Activated effector memory CD4-positive, alpha-beta T cell treated with anti-CD3 and anti-CD28 coated beads, Interleukin-2, amount 50 U/mL, for 16 hours (primary cell): ENCODE measurements at places on chromosomes 7 and 10.

DNA sequence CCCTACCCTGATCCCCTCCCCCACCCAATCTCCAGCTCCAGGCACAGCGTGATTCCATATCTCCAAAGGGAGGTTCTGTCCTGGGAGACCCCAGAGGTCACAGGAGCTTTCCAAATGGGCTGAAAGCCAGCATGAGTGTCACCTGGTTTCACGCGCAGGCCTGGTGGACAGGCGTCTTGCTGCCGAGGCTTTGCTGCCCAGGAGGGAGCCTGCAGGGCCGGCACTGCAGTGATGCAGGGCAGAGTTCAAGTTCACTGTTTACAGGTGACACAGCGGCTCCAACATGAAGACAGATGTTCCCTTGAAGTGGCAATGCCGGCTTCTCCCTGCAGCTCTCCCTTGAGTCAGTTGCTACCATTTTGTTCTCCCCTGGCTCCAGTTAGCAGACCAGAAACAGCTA is 104.3 kb downstream of the TCERG1L start:
- DNase-seq: peak; percentile 13

- no peak for DNase-seq
Observed at GRCh38 chr7:107622429-107622828, 38.2 kb upstream of the SLC26A4 start.

GRCh38 chr7:142539901-142540300 is 209.4 kb upstream of the PRSS1 start:
- DNase-seq: no peak

GRCh38 chr7:47253650-47254080 is 328.2 kb downstream of the TNS3 start:
- DNase-seq: peak; percentile 52

DNA sequence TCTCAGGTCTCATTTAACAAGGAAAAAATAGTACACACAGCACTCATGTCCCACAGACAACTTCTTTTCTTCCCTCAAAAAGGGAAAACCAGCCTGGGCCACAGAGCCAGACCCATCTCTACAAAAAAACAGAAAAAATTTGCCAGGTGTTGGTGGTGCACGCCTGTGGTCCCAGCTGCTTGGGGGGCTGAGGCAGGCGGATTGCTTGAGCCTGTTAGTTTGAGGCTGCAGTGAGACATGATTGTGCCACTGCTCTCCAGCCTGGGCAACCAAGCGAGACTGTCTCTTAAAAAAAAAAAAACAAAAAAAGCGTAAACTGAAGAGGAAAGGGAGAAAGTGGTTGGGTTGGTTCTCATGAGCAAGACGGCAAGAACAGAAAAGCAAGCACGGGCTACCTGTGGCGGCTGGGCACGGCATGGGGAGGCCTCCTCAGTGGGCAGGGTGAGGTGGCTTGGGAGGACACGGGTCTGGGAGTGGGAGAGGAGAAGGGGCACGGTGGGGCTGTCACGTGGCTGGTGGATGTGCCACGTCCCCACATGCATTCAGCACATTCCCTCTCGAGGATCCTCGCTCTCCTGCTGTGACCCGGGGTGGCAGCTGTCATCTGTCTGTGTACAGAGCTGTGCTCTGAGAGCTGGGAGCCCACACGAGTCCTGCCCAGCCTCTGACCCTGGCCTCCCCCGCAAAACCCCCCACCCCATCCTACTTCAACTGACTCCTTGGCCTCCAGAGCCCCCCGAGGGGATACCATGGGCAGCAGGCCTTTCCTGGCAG is 219.7 kb downstream of the MLLT10 start:
- no peak for DNase-seq

- DNase-seq: no peak
Observed at GRCh38 chr7:506391-506831, 13.2 kb downstream of the PDGFA start.

- DNase-seq: no peak
Observed at GRCh38 chr10:132946-133898, 2.0 kb upstream of the ZMYND11 start.

DNA sequence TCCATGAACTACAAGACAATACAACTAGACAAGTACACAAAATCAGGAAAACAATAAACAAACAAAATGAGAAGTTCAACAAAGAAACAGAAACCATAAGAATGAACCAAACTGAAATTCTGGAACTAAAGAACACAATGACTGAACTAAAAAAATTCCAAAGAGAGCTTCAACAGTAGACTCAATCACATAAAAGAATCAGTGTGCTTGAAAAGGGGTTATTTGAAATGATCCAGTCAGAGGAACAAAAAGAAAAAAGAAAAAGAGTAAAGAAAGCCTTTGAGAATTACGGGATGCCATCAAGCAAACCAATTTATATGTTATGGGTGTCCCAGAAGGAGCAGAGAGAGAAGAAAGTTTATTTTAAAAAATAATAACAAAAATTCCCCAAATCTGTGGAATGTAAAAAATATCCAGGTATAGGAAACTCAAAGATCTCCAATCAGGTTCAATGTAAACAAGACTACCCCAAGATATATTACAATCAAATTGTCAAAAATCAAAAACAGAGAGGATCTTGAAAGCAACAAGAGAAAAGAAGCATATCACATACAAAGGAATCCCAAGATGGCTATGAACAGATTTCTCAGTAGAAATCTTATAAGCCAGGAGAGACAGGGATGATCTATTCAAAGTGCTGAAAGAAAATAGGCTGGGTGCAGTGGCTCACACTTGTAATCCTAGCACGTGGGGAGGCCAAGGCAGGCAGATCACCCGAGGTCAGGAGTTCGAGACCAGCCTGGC is 18.7 kb downstream of the COG5 start:
- no peak for DNase-seq

DNA sequence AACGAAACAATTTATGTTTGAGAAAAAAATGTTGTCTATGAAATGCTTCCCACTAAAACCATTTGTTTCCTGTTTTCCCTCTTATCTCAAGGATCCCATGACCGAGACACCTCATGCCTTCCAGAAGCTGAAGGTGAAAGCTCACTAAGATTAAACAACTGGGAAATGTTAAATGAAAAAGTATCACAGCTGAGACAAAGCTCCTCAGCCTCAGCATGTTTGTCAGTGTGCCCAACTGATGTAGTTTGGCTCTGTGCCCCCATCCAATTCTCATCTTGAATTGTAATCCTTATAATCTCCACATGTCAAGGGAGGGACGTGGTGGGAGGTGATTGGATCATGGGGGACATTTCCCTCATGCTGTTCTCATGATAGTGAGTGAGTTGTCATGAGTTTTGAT is 327.3 kb downstream of the HTR7 start:
- no peak for DNase-seq

- DNase-seq: peak; percentile 17
Observed at GRCh38 chr10:132689721-132690360, 96.1 kb downstream of the NKX6-2 start.

- no peak for DNase-seq
Observed at GRCh38 chr7:155515318-155515717, 31.0 kb downstream of the CNPY1 start.

DNA sequence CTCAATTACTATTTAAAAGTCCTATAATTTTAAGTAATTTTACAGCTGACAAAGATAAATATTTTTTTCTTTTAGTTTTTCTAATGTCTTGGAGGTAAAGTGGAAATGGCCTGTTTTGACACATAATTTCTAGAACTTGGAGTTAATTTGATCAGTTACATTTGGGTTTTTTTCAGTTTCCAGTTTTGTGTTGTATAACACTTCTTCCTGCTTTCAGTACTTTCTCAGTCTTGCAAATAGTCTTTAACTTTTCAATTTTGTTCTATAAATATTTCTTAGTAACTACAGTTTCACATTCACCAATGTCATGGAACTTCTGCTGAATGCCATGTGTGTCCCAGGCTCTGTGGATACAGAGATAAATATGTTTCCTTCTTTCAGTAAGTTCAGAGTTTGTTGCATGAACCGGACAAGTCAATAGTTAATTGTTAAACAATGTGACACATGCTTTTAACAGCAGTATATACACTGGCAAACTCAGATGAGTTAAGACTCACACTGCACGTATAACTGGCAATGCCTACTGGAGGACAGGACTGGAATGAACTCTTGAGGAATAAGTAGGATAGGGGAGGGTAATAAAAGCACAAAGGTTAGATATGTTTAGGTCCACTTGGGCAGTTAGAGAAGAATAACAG is 4.6 kb downstream of the SHOC2 start:
- no peak for DNase-seq

GRCh38 chr7:157464111-157464970 is 127.5 kb downstream of the DNAJB6 start:
- DNase-seq: peak; percentile 57

DNA sequence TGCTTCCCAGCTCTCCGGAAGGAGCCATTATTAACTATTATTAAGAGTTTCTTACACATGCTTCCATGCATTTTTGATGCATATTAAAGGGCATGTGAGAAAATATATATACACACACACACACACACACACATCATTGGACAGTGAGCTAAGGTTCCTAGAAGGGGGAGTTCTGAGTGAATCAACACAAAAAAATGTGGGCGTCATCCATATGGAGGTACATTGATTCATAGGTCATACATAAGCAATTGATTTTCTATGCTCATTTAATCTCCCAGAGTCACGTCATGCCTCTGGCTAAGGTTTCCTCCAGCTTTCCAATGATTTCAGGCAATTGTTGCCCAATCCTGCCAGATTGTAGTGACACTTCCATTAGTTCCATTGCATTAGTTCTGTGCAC is 269.4 kb downstream of the DNAJB9 start:
- DNase-seq: no peak

DNA sequence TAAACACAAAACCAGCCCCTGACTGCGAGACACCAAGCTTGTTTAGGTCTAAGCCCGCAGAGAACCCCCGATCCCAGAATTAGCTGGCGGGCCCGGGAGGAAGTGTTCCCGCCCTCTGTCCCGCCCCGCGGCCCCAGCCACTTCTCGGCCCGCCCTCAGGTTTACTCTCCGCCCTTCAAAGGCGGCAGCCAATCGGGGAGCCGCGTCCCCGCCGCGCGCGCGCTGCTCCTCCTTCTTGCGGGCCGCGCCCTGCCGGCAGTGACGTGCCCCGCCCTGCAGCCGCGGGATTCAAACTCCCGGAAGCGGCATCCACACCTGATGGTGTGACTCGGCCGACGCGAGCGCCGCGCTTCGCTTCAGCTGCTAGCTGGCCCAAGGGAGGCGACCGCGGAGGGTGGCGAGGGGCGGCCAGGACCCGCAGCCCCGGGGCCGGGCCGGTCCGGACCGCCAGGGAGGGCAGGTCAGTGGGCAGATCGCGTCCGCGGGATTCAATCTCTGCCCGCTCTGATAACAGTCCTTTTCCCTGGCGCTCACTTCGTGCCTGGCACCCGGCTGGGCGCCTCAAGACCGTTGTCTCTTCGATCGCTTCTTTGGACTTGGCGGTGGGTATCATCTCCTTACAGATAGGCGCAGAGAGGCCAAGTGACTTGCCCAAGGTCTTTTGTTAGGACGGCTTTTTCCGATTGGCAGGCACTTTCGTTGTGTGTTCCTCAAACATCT is at the start of gene CEP55:
Gene CEP55 (plus strand): TSS at position 291 of the 720 bp plus-strand sequence. CDS start 3,440 bp downstream, outside the sequence.
- peak; percentile 99 for DNase-seq

DNA sequence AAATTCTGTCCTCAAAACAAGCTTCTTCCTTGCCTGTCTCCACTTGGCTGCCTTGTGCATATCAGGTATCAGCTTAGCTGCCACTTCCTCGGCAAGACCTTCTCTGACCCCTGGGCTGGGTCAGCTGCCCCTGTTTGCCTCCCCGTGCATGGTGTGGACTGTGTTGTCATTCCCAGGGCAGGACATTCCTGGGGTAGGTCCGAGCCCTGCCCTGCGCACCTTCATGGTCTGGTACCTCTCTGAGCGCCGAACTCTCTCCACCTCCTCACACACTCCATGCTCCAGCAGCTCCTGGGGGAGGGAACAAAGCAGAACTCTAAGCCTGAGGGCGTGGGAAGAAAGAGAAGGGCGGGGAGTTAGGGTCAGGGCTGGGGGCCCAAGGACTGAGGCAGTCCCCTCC is 3.8 kb downstream of the POLM start:
- peak; percentile 53 for DNase-seq

- no peak for DNase-seq
Observed at GRCh38 chr7:101118856-101119255, 8.0 kb upstream of the SERPINE1 start.

DNA sequence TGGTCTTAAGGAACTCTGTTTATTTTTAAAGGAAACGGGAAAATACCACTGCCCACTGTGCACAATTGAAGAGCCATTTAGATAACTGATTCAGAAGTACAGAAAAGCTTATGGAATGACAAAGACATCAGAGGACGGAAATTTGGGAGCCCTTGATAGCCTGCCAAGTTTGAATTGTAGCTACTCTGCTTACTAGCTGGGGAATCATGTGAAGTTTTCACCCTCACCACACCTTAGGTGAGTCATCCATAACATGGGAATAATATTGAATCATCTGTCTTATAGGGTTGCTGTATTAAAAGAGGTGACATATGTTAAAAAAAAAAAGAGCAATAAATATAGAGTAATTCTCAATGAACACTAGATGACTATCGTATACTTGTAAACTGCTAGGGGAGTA is 1104.2 kb downstream of the GATA3 start:
- no peak for DNase-seq

- DNase-seq: no peak
Observed at GRCh38 chr7:48289656-48290055, 118.4 kb downstream of the ABCA13 start.

DNA sequence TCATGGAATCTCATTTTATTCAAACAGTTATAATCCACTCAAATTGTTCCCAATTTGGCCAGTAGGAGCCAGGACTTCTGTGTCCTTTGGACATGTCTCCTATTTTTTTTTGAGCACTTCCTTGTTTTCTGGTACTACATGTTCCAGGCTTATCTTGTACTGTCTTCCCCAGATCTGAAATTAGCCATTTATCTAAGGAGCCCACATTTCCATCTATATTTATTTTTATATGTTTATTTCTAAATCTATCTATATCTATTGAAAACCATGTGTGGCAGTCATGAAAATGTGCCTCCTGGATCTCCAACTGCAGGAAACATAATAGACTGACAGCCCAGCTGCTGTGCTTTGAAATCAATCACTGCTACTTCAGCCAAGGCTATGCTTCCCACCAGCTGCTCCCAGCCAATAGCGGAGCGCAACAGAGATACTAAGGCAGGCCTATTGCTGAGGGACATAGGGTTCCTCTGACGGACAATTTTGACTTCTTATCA is 147.1 kb downstream of the LRRC4 start:
- no peak for DNase-seq

DNA sequence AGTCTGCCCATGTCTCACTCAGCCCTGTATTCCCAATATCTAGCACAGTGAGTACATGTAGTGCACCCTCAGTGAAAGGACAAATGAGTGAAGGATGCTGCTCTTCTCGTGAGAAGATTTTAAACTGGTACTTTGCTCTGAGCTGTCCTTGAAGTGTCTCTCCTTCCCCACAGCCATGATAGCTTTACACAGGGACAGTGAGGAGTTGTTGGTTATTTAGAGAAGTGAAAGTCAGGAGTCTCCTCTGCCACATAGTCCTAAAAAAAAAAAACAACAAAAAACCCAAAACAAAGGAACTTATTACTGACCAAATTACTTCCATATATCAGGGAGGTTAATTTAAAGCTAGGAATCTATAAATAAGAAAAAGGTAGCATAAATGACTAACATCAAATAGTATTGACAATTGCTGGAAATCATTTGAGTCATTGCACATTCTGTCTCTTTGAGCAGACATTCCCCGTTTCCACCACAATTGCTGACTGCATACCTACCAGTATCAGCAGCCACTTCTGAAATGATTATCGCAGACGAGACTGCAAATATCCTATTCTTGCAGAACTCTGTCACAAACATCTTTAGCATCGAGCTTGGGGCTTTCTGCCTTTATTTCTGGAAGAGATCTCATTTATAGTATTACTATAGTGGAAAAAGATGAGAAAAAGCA is 202.1 kb downstream of the PTEN start:
- no peak for DNase-seq

GRCh38 chr7:20607216-20607615 is 8.3 kb upstream of the ABCB5 start:
- DNase-seq: no peak
